ENCODE measurements at places on chromosomes 1 and 21.
A peak's percentile ranks its signal among the peaks of the same experiment; 100 is the strongest.

- no peak for DNase-seq
Measured at GRCh38 chr1:99084562-99084961, 79.9 kb upstream of the PLPPR5 start.

DNA sequence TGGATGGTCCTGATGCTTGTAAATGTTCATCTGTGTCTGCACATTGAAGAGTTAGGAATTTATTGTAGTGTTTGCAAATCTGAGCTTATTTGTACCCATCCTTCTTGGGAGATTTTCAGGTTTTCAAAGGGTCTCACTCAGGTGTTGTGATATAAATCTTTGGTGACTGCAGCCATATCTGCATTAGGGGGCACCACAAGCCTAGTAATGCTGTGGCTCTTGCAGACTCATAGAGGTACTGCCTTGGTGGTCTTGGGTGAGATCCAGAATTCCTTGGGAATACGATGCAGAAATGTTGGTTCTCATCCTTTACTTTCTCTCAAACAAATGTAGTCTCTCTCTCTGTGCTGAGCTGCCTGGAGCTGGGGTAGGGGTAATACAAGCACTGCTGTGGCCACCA lies 405.9 kb downstream of the TTLL7 start:
- DNase-seq, result no peak

DNA sequence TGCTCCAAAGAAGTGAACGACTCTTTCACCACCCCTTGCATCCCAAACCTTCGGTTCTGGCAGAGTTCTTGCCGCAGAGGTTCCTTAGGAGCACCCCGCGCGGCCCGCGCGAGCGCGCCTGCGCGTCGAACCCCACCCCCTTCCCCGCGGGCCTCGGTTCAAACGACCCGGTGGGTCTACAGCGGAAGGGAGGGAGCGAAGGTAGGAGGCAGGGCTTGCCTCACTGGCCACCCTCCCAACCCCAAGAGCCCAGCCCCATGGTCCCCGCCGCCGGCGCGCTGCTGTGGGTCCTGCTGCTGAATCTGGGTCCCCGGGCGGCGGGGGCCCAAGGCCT lies at the start of gene C1orf56:
C1orf56 (plus strand) TSS at position 161 of the 334 bp plus-strand sequence; CDS start at position 258, 97 bp downstream.
- no peak for DNase-seq

DNA sequence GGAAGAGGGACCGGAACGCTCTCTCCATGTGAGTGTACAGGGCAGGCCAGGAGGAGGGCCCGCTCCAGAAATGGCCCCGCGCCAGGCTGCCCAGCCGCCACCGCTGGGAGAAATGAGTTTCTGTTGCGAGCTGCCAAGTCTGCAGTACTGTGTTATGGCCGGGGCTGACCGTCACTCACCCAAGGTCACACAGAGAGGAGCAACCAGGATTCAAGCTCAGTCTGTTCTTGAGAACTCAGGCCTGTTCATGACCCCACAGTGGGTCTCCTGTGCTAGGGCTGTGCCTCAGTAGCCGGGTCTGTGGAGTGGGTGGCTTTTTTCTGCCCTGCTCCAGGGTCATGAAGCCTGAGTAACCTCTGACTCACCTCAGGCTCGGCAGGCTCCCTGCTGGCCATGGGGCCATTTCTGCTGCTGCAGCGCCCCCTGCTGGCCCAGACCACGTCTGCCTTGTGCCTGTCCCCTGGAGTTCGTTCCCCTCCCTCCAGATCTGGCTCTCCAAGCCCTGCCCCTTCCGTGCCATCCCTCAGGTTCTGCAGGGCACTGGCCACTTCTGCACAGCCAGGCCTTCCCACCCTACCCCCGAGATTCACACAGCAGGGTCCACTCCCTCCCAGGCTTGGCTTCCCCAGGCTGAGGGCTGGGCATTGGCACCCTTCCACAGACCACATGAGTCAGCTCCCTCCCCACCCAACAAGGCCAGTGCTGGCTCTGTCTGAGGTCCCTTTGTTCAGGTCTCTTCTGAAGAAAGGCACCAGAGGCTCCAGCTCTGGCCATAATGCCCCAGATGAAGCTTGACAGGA lies 51.8 kb downstream of the EDN2 start:
- DNase-seq, result peak; percentile 41

GRCh38 chr1:118151312-118151937 lies 33.6 kb downstream of the SPAG17 start:
- no peak for DNase-seq

DNA sequence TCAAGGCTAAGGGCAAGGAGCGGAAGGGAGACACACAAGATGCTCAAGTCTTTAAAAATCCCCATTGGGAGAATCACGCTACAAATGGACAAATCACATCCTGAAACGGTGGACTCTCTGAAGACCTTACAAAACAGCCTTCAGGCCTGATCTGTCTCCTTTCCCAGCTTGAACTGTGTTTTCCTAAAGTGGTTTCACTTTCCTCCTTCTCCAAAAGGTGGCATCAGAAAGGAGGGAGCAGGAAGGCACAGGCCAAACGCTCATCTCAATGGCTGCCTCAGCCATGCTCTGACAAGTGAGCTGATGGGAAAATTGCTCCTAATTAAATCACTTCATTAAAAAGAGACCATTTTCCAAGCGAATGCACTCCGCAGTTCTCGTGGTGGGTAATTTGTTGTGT lies 47.7 kb downstream of the UTP25 start:
- DNase-seq, result no peak

DNA sequence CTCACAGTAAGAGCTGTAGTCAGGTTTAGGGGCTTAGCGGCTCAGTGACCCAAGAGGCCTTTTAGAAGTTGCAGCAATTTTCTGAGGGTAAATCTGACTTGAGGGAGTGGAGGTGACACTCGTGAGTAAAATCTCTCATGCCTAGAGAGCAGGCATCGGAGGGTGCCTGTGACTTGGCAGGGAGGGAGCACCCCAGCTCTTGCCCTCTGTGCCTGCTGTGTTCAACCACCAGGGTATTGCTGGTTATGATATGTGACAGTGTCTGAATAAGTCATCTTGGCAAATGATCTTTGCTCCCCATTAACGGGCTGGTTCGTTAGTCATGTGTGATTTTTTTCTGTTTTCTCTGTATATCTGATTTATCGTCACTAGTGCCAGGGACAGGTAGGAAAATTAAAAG lies 5.9 kb downstream of the MAN1C1 start:
- no peak for DNase-seq

DNA sequence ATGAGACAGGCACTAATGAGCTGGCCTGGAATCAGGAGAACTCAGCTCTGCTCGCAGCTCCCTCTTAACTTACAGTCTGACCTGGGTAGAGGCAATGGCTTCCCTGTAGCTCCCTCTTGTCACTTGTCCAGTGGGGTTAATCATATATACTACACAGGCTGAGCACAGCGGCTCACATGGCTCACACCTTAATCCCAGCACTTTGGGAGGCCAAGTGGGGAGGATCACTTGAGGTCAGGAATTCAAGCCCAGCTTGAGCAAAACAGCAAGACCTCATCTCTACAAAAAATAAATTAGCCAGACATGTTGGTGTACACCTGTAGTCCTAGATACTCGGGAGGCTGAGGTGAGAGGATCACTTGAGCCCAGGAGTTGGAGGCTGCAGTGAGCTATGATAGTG lies 4.2 kb downstream of the S100A6 start:
- DNase-seq, result no peak

DNA sequence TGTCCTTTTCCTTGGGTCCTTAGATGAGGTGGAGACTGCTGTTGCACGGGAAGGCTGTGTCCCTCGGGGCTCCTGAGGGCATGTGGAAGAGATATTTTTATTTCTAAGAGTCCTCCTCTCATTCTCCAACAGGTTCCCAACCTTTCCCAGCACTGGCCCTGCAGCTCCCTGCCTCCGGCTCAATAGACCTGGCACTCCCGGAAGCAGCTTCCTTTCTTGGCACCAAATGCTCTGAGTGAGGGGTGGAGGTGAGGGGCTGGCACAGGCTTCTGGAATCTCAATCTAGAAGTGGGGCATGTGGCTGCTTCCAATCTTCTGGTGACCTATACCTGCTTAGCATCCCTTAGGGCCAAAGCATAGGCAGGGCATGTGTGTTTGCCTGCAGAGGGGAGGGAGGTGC lies 4.5 kb downstream of the ETV3L start:
- no peak for DNase-seq

DNA sequence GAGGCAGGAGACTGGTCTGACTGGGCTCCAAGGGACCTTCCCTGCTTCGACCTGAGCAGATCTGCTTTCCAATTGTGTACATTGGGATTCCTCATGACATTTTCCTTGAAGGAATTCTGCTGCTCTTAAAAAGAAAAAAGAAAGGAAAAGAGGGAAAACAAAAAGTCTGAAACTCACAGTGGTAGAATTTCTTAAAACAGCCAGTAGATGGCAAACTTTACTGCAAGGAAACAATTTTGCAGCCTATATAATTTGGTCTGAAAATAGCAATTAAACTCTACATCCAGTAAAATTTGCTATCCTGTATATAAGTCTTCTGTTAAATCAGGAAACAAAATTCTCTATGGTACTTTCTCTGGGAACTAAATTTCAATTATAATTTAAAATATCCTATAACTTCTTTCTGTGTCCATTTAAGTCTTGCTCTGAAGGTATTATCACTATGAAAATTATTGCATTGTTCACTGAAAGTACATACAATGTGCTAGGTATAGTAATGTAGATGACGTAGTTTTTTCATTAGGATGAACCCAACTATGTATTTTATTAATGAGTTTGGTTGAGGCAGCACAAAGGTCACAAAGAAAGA lies 59.8 kb downstream of the CRB1 start:
- no peak for DNase-seq

GRCh38 chr1:228846952-228847351 lies 111.7 kb downstream of the RHOU start:
- DNase-seq, result no peak

GRCh38 chr1:162530307-162530987 lies 31.1 kb upstream of the UAP1 start:
- no peak for DNase-seq

DNA sequence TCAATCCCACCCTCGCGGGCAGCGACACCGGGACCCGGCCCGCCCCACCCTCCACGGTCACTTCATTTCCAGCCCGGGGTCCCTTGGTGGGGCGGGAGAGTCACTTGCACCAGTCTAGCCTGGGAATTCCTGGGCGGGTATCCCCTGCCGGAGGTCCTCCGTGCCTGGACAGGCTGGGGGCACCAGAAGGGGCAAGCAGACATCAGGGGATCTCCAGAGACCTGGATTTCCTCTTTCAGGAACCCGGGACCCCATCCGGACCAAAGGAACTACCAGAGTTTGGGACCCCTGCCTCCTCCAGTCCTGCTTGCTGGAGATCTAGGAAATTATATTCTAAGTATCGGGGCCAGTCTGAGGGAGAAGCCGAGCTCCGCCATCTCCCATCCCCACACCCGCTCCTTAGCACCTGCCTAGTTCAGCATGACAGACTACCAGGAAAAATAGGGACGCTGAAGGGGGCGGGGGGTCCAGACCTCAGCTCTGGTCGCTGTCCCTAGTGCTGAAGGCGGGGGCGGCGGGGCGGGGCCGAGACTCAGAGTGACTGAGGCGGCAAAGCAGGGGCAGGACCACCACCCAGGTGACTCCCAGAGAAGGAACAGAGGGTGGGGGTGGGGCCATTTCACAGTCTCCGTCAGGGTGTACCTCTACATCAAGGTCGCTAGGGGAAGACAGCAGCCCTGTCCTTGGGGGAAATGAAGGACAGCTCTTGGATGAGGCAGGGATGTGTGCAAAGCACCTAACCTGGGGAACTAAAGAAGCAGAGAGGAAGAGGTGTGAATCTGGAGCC lies 832 bp downstream of the HCN3 start:
- DNase-seq, result peak; percentile 42

- no peak for DNase-seq
Measured at GRCh38 chr1:115722221-115722620, 46.3 kb downstream of the CASQ2 start.

DNA sequence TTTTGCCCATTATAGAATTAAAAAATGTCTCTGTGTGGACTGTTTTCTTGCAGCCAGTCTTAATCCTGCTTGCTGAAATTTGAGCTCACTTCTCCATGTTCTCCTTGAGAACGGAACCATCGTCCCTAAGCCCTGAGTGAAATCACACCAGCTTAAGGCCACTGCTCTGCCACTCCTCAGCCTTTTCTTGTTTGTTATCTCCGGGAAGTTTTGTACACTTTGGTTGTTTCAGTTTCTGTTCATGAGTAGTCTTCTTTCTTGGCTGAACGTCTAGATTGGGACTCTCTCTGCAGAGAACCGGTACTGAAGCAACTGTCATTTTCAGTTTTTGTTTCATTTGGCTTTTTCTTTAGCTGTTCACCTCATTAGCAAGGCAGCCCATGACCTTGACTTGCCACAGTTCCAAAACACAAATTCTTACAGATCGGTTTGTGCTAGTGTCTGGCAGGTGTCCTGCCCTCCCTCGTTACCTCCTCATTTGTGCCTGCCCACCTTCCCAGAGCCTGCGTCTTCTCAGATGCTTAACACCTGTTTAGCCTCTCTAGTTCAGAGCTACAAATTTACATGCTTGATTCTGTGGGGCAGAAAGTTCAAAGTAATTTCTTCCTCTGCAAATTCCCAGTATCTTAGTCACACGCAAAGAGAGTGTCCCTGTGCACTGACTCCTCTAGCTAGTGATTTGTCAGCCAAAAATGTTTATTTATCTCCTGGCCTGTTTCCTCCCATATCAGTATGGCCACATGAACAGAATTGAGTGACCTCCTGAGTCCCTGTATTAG lies 12.4 kb downstream of the PSEN2 start:
- no peak for DNase-seq

- no peak for DNase-seq
Measured at GRCh38 chr1:56709269-56709880, 64.3 kb downstream of the PRKAA2 start.

- no peak for DNase-seq
Measured at GRCh38 chr21:35019631-35020032, 29.5 kb downstream of the RUNX1 start.

DNA sequence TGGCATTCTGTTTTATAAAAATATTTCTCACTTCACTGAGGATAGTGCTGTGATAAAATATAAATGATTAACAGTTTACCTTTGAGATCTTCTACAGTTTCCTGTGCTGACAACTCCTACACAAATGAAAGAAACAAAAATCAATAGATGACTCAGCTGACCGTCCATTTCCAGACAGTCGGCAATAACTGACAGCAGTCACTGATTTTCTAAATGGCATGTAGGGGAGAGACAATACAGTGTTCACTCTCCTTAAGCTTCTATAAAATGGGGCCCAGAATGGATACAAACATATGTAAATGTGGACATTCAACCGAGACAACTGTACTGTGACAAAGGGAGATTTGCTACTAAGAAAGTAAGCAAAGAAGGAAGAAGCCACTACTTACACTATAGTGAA lies 34.3 kb downstream of the PCNX2 start:
- DNase-seq, result no peak

- DNase-seq, result no peak
Measured at GRCh38 chr1:74681001-74681400, 7.4 kb upstream of the ERICH3 start.

All from activated CD4-positive, CD25-positive, alpha-beta regulatory T cell (primary cell).